ENCODE measurements at places on chromosomes 7 and 10. TPM values are rescaled to one million over a fixed set of nuclear protein-coding genes. Genes with fewer than 3 reads are reported as not detected.

MINDY4 gene
- total RNA-seq: 1.8 TPM

SCIN gene
- total RNA-seq: 0.15 TPM

RBP3 gene
- not detected for total RNA-seq

BNIP3 gene
- 22.0 TPM for total RNA-seq

DNA sequence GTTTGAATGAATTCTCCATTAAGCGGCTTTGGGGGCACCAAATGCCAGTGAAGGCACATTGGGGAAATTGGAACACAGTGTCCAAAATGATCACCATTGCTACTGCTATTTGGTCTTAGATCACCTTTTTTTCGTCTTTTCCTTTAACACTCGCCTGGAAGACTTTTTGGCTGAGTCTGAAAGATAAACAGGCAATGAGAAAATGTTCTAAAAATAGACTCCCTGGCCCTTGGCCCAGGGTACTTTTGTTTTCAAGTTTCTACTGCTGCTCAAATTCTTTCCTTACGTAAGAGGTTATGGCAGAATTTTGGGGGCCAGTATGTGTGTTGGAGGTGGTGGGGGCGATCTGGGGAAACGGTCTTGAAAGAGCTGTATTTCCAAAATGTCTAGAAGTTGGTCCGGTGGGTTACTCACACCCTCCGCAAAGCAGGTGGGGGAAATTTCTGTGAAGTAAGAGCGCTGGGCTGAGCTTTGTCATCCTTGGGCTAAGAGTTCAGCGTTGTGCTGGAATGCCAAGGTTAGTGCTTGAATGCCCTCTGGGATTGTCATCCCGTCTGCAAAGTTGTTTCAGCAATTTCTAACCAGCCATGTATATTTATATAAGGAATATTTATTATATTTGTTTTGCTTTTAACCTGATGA is 1.3 kb upstream of the ITPRIP start:
- no peak for DNase-seq

- no peak for DNase-seq
Observed at GRCh38 chr7:26724795-26725194, 139.6 kb downstream of the SKAP2 start.

GRCh38 chr10:110009736-110010475 is 2.1 kb downstream of the ADD3 start:
- peak; percentile 30 for DNase-seq

DNA sequence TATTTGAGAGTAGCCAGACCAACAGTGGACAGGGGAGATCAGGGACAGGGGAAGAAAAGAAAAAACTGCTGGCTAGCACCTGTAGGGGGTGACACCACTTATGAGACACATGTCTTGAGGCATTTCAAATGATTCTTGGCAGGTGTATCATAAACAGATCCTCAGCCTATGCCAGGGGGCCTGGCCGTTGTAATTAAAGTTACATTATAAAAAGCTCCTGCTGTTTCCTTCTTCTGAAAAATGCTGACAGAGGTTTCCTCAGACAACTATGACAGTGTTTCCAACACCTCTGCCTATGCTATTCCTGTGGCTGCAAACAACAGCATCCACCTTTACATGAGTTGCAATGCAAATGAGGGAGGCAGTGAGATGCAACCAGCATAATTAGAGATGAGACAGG is 281.0 kb upstream of the PTER start:
- DNase-seq: no peak

GRCh38 chr10:91076991-91077548 is 143.4 kb upstream of the PCGF5 start:
- DNase-seq: no peak

DNA sequence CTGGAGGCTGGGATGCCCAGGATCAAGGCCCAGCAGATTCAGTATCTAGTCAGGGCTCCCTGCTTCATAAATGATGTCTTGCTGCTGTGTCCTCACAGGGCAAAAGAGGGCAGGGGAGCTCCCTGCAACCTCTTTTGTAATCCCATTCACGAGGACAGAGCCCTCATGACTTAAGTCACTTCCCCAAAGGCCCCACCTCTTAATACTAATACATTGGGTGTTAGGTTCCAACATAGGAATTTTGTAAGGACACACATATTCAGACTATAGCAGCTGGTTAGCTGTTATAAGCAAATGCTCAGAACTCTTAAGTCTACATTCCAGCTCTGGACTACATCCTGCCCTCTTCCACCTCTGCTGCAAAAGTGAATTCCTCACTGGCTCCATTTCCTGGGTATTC is 63.0 kb downstream of the VOPP1 start:
- no peak for DNase-seq

GRCh38 chr10:6140965-6141295 is 52.1 kb downstream of the RBM17 start:
- no peak for DNase-seq

DNA sequence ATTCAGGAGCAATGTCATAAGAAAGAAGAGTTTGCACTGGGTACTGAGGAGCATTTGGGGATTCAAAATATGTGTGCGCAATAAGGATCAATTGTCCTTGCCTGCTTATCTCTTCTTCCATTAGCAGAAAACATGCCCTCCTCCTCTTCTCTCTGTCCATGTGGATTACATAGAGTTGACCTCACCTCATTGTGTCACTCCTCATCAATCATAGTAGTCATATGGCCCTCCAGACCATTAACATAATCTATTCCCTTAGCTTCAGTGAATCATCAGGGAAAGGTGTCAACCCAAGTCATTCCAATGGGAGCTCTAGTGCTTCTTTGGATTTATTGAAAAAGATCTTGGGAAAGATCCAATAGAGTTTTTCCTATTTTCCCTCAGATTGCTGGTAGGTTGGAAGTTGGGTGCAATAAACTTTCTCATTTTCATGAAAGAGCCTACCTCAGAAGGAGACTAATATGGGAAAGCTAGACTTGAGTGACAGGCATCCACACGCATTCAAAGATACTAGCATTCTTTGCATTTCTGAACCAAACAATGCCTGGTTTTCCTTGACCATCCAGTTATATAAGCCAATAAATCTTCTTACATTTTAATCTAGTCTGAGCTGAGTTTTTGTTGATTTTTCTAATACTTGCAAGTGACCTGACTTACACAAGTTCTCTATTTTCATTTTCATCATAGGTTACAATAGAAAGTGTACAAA is 71.5 kb upstream of the FAM13C start:
- DNase-seq: no peak

DNA sequence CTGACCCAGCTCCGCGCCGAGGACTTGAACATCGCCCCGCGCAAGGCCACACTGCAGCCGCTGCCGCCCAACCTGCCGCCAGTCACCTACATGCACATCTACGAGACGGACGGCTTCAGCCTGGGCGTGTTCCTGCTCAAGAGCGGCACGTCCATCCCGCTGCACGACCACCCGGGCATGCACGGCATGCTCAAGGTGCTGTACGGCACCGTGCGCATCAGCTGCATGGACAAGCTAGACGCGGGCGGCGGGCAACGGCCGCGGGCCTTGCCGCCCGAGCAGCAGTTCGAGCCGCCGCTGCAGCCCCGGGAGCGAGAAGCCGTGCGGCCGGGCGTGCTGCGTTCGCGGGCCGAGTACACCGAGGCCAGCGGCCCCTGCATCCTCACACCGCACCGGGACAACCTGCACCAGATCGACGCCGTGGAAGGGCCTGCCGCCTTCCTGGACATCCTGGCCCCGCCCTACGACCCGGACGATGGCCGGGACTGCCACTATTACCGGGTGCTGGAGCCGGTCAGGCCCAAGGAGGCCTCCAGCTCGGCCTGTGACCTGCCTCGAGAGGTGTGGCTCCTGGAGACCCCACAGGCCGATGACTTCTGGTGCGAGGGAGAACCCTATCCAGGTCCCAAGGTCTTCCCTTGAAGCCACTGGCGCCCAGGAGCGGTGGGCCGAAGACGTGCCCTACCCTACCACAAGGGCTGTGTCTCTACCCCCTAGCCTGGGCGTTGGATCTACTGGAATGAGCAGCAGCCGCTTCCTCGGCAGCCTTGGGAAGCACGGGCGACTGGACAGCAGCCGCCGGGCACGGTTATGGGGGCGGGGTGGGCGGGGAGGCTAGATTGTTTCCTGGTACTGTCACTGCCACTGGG is 945 bp downstream of the ADO start:
- no peak for DNase-seq

GRCh38 chr7:43568529-43568928 is 14.4 kb upstream of the STK17A start:
- DNase-seq: no peak

- no peak for DNase-seq
Observed at GRCh38 chr7:51295440-51296245, 21.0 kb downstream of the COBL start.

- no peak for DNase-seq
Observed at GRCh38 chr7:137734221-137734620, 112.6 kb downstream of the DGKI start.

- no peak for DNase-seq
Observed at GRCh38 chr7:43589133-43589478, 6.2 kb downstream of the STK17A start.

- no peak for DNase-seq
Observed at GRCh38 chr10:34889004-34889869, 74.1 kb upstream of the PARD3 start.

DNA sequence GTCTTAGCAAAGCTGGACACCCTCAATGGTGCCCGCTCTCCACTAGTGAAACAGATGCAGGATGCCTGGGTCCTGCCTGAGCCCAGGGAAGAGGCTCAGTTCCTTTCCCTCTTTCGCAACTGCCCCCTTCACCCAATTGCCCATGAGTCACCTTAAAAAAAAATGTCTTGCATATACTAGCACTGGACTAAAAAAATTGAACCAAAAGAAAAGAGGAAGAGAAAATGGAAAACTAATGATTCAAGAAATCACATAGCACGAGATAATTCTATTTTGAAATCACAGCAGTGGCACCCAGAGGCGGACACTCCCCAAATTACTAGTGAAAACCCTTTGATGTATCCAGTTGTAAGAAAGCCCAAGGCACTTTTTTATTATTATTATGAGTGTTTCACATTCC is 972.5 kb downstream of the LRMDA start:
- DNase-seq: no peak

DNA sequence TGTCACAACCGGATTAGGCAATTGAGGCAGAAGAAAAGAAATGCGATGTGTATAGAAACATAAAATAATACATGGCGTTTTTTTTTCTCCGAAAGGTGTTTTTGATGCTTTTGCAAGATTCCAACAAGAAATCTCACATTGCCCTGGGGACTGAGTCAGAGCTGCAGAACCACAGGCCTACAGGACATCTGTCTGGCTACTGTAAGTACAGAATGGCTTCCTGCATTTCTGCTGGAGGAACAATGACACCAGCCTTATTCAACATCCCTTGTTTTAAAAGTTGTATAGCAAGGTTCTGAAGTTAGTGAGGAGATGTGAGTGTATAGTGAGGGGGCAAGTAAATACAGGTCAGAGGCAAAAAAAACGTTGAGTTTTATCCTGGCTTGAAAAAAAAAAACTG is 256.4 kb downstream of the ABCA13 start:
- no peak for DNase-seq

DNA sequence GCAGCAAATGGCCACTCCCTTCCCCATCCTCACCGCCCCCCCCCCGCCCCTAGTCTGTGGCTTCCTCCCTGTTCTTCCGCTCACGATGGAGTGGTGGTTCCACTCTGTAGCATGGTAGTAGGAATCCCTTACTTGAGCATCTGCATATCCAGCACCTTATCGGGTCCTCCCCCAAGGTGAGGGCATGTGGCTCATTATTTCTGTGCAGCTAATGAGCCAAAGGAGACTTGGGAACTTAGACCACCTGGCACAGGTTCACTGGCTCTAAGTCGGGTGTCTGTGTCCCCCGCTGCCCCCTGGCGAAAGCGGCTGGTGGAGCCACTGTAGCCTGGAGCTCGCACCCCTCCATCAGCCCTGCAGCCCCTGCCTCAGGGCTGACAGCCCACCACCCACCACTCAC is 22.8 kb upstream of the GPR26 start:
- no peak for DNase-seq

DNA sequence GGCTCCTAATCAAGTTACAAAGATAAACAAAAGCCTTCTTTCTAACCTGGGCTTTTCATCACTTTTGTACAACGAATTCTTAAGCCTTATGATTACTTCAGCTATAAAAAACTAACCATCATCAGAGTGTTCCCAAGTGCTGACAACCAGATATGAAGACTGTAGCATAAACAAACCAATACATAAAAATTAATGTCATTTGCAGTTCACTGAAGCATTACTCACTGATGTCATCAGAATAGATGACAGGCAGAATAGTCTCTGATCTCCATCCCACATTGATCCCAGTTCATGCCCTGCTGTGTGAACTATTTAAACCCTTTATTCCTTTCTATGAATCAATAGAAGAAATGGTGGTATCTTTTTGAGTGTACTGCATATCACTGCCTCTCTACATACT is 84.4 kb downstream of the DNAJC1 start:
- DNase-seq: no peak

DNA sequence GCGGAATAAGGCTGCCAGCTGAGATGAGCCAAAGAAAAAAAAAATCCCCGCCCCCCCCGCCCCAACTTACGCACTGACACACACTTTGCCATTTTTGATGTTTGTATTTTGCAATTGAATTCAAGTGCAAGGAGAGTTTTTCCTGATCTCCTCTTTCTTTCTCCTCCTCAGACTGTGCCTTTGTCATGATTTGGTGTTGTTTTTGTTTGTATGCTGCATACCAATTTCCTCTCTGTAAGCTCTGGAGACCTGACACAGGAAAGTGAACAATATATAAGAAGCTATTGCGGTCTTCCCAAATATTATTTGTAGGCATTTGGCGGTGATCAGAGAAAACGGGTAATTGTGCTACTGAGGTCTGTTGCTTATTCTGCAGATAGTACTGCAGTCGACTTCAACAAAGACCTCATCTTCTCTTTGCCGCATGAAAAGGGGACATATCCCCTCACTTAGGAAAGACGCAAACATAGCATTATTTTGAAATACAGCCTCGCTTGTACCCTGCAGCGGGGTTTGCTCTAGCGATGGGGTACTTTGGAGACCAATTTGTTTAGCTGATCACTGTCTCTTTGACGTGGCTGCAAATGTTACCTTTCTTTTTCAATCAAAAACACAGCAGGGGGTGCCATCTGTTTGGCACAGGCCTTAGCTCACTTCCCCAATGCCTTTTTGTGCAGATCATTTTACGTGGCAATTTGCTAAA is 206.6 kb downstream of the SKAP2 start:
- DNase-seq: no peak

DNA sequence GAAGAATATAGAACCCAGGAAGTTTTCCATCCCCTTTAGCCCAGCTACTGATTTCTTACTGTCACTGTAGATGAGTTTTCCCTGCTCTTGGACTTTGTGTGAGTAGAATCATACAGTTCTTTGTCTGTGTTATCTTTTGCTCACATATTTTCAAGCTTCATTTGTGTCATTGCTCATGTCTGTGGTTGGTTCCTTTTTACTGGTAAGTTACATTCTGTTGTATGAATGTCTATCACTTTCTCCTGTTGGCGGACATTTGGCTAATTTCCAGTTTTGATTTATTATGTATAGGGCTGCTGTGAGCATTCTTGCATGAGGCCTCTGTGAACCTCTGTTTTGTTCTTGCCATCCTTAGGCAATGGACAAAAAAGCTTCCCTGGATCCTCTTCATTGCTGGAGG is 5.3 kb downstream of the GLRX3 start:
- no peak for DNase-seq

DNA sequence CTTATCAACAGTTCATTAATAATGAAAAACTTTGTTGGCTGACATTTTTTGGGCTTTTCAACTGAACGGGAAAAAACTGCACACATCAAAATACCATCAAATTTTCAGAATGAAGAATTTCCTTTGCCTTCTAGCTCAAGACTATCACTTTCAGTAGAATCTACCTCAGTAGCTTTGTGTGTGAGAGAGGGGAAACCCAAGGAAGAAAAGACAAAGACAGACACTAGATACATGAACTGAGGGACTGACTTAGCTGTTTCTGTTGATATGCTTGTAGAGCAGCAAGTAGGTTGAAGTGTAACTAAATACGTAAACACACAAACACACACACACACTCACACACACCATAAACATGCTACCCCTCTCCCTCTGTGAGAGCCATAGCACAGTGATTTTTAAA is 257.1 kb downstream of the CDK14 start:
- no peak for DNase-seq
